ENCODE measurements at places on chromosomes 5 and 9.

DNA sequence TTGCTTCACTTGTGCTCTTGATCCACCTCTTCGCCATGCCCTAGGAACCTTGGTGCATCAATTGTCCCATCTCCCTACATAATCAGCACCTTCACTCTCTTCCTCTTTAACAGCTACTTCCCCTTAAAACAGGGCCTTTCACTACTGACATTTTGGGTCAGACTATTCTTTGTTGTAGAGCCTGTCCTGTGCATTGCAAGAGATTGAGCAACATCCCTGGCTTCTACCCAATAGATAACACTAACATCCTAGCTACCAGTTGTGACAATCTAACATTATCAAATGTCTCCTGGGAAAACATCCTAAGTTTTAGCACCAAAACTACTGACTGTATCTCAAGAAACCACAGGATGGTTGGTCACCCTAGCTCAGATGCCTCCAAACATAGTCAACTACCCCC is 854.3 kb upstream of the DMAC1 start:
- no peak for DNase-seq

DNA sequence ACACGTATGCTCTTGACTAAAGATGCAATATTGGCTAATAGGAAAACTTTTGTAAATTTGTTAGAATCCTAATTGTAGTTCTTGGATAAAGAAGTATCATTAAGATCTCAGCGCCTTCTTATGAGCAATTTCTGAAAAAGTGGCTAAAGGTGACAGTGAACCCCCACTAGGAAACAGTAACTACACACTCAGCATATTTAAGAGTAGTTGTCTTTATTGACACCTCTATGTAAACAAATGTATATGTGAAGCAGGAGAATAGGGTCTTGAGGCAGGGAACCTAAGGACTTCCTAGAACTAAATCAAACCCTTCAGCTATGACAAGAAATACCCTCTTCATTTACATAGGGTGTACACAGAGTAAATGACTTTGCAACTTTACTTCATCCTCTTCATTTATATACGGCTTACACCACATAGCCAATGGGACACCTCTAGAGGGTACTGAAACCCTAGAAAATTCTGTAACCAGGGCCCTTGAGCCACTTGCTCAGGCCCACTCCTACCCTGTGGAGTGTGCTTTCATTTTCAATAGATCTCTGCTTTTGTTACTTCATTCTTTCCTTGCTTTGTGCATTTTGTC is 2.8 kb downstream of the NIPSNAP3A start:
- no peak for DNase-seq

- no peak for DNase-seq
Observed at GRCh38 chr5:170216257-170216864, 16.4 kb upstream of the C5orf58 start.

- no peak for DNase-seq
Observed at GRCh38 chr9:79432485-79432884, 139.3 kb upstream of the TLE4 start.

DNA sequence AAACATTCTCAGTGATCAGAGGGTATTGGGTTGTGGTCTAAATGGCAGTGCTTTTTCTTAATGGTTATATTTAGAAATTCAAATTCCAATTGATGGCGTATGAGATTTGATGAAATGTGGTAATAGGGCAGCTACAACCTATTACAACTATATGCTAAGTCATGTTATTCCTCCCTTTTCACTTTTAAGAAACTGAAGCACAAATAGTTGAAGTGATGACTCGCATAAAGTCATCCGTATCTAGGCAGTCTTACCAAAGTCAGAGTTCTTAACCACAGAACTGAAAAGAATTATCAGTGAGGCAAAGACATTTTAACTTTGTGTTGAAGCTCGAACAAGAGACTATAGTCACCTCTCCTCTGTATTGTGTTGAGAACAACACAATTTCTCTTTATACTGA is 28.2 kb downstream of the C9orf152 start:
- no peak for DNase-seq

- DNase-seq, result no peak
Observed at GRCh38 chr9:80502306-80502705, 930.5 kb downstream of the TLE4 start.

GRCh38 chr9:112361601-112362000 is 18.3 kb upstream of the HSDL2 start:
- no peak for DNase-seq

DNA sequence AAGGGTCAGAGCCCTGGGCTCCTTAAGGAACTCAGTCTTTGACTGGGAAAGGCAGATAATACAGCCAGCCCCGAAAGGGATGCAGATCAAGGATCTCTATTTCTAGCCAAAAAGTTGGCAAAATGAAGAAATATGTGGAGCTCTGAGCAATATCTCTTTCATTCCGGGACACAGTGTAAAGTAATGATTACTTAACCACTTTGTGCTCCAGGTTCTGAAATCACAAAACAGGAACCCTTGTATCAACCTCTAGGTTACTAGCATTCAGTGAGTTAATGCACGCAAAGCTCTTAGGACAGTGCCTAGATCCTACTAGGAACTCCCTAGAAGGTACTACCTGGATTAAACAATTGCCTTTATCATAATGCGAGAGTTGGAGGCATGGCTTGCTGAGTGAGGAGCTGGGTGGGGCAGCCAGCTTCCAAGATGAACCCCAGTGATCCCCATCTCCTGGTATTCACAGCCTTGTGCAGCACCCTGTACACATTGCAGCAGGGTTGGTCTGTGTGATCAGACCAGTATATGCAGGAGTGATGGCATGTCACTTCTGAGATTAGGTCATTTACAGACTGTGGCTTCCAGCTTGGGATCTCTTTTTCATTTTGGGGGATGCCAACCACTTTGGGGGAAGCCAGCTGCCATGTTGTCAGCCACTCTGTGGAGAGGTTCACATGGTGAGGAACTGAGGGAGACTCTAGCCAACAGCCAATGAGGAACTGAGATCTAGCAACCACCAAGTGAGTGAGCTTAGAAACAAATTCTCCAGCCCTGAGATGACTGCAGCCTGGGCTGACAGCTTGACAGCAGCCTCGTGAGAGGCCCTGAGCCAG is 103.1 kb upstream of the SLC44A1 start:
- no peak for DNase-seq

GRCh38 chr5:135942202-135942771 is 12.5 kb downstream of the LECT2 start:
- no peak for DNase-seq

DNA sequence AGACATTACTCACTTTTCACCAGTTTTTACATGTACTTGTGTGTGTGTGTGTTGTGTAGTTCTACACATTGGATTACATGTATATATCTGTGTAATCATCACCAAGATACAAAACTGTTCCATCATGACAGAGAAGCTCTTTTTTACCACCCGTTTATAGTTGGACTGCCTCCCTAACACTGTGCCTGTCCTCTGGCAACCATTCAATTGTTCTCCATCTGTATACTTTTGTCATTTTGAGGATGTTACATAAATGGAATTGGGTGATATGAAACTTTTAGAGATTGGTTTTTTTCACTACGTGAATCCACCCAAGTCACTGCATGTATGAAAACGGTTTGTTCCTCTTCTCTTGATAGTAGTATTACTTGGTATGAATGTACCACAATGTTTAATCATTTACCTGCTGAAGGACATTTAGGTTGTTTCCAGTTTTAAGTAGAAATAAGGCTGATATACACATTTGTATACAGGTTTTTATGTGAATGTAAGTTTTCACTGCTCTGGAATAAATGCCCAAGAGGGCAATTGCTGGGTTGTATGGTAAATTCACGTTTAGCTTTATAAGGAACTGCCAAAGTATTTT is 126.2 kb downstream of the MAPKAP1 start:
- no peak for DNase-seq

- no peak for DNase-seq
Observed at GRCh38 chr5:88820581-88820980, 62.4 kb downstream of the MEF2C start.

DNA sequence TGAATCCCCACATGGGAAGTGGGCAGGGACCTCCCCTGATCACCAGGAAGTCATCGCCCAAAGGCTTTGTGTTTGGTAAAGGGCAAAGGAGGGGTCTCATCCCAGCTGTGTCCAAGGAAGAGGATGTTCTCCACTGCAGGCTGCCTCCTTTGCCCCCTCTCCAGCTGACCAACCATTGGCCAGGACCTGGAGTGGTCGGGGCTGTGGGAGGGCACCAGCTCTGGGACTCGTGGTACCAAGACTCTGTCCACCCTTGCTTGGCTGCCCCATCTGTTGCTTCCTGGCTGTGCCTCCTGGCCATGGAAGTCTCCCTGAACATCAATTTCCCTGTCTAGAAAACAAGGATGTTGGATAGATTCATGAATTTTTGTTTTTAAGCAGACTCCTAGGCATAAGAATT is 34.1 kb downstream of the COL15A1 start:
- DNase-seq, result no peak

DNA sequence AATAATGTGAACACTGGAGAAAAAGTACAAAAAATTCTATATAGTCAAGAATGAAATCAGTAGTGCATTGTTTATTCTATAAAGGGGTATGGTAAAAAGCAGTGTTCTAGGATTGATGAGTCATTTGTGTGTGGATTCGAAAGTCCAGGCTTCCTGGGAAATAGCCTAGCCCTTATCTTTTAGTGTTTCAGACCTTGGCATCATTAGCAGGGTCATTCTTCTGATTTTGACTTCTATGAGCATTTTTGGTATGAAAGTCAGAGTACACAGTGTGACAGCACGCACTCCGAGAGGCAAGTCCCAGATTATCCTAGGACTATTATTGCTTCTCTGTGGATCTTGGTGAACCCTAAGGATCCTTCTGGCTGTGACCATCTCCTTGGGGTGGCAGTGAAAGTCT is 16.9 kb downstream of the PCSK5 start:
- DNase-seq, result no peak
